ENCODE measurements at places on chromosomes 2 and 18.

DNA sequence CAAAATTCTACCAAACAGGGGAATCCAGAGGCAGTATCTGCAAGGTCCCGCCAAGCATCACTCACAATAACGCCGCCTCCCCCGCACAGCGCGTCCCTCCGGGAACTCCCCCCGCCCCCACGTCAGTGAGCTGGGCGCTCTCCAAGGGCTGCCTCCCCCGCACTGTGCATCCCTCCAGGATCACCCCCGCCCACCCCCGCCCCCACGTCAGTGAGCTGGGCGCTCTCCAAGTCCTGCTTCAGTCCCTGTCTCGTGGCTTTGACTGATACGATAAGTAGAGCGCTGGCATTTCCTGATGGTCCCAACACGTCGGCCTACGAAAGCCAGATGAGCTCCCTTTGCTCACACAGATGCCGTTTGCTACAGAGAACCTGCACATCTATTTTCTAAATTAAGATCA lies 130.7 kb upstream of the TPO start:
- no peak for DNase-seq

DNA sequence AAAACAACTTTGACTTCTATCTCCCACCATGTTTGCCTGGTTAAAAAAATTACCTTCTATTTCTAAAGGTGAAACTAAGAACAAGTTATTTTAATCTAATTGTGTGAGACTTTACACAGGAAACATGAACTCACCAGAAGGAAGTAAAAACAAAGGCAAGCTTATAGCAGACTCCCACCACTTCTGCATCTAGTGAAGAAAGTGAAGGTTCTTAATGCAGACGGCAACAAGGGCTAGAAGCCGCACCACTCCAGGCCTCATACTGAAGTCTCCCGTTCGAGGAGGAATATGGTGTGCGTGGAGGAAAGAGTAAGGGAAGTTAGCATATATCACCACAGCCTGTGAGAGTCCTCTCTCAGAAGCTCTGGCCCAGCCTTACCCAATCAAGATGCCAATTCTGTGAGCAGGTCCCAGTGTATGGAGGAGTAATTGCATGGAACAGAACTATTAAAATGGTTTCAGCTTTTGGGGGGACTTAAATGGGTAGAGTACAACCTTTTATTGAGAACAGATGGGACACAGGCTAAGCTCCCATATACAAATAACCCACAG lies 958.7 kb downstream of the BCL11A start:
- no peak for DNase-seq

DNA sequence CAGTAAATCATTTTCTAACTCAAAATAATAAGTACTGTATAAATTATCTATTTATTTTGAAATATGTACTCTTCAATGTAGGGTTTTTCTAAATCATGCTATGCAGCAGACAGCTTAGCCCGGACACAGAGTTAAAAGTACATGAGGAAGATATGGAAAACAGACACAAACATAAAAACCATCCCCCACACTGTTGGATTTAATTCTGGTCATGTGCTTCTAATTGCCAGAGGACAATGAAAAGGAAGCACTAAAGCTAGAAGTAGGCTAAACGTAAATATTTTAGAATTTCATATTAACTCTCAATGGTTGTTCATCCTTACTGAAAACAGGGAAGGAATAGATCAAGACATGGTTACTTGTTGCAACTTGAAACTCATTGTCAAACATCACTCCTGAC lies 420.7 kb downstream of the ERBB4 start:
- no peak for DNase-seq

DNA sequence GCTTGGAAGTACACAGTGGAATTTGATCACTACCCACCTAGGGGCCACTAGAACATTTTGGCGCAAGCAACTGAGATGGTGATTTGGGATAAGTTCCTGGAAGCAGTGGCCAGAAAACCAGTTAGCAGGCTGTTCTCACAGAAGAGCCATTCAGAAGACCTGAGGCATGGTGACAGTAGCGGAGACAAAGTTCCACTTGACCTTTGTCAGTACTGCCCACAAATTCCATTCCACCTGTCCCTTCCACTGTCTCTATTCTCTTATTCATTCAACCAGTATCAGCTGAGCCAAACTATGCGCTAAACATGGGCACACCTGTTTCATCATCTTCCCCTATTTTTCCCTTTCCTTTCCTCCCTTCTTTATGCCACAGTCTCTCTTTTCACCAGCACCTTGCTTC lies 59.2 kb upstream of the PPP1CB start:
- no peak for DNase-seq

- DNase-seq, result no peak
These were observed 102.4 kb downstream of the TRIB2 start for GRCh38 chr2:12819103-12819475.

GRCh38 chr2:30702694-30703093 lies 104.6 kb downstream of the CAPN13 start:
- DNase-seq, result no peak

GRCh38 chr18:36441426-36442240 lies 144.1 kb downstream of the FHOD3 start:
- DNase-seq, result no peak

- DNase-seq, result no peak
These were observed 101.1 kb downstream of the HS1BP3 start for GRCh38 chr2:20549691-20550348.

DNA sequence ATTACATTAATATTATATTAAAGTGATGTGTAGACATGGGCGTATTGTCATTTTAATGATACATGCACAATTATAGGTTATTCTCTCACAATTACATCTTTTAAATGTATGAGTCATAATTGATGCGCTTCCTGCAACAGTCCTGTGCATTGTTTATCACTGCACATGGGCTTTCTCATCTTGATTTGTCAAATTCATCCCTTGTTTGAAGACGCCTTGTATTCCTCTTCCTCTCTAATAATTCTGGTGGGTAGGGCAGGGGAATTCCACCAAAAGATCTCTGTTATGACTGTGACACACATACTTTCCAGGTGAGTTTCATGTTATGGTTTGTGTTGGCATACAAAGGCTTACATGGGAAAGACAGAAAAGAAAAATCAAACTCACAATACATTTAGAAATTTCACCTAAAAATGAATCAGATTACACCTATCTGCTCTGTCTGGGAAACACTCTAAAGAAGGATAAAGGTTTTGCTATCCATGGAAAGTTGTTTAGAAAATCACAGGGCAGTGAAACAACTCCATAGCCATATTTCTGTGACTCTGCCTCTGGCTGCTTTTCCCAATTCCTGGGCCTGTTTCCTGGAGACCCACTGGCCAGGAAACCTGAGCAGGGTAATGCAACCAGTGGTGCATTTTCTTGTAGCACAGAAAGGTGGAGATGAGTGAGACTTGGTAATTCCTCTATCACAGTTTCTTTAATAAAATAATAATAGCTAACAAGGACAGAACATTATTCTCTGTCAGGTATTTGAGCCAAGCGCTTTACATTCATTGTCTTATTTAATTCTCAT lies 13.2 kb downstream of the SLC9A2 start:
- no peak for DNase-seq

DNA sequence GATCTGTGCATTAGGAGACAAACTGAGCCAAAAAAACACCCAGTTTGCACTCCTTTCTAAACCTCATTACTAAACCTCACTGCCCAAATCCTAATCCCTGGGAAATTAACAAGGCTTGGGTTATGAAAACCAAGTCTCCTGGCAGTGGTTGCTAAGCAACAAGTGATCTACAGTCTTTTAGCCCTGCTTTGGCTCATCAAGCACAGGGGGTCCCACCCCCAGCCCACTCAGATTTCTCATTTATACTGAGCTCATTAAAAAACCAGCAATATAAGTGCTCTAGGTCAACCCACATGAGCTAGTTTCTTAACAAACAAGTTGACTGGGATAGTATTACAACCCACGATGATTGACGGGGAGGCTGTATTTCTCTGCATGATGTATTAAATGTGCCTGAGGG lies 18.4 kb downstream of the DNER start:
- no peak for DNase-seq

GRCh38 chr2:114083717-114084387 lies 194.0 kb downstream of the ACTR3 start:
- peak; percentile 7 for DNase-seq

GRCh38 chr2:36729067-36729466 lies 32.6 kb downstream of the VIT start:
- no peak for DNase-seq

- DNase-seq, result no peak
These were observed 1.3 kb downstream of the PTMA start for GRCh38 chr2:231709636-231709980.
